ENCODE measurements at places on chromosomes 6 and 20.

GRCh38 chr20:568097-568652, 24.6 kb upstream of the CSNK2A1 start:
- DNase-seq, result no peak

DNA sequence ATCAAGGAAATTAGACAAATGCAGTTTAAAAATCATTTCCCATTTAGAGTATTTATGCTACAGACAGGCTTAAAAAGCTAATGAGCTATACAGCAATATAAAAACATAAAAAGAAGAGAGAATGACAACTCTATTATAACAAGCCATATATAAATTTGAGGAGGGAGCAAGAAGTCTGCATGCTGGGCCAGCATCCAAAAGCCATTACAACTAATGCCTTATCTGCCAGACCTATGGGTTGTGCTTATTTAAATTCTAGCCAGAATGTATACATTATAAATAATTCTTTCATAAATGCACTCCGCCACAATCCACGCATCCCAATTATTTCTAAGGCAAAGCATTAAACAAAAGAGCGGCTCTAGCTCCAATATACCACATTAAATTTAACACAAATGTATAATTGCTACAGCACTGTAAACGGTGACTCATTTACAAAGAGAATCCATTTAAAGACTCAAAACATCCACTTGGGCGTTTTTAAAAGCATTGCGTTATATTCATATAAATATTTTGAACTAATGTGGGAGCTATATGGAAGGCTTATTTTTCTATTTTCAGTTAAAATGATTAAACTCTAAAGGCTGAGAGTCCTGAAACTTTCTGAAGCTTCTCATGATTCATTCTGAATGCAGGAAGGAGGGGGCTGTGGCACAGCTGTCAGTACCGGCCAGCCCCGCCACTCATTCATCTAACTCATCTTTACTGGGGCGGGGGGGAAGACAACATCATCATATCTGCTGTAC, 37.7 kb upstream of the RAB22A start:
- no peak for DNase-seq

DNA sequence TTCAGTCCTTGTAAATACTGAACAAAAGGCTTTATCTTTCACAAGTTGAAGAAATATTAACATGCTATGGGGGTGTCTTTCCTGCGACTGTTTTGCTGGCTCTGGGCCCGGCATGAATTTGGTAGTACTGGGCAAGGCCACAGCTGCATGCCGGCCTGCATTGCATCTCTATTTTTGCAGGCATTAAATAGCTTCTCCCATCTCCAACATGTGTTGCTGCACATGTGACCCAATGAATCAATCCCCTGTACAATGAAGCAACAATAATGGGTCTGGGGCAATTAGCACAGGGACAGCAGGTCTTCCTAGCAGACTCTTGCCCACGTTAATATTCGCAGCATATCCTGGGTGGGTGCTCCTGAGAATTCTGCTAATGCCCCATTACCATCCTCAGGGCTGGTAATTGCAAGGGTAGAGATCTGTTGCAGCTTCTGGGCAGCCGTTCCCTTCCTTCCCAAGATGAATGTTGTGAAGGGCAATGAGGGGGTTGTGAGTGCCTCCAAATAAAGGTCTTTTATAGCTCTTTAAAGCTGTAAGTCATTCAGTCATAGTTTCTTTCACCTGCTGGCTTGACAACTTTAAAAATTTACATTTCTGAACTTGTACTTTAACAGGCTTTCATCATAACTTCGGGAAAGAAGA, 24.3 kb upstream of the CDYL start:
- DNase-seq, result no peak

GRCh38 chr6:110320307-110320706, 37.8 kb downstream of the METTL24 start:
- DNase-seq, result no peak

DNA sequence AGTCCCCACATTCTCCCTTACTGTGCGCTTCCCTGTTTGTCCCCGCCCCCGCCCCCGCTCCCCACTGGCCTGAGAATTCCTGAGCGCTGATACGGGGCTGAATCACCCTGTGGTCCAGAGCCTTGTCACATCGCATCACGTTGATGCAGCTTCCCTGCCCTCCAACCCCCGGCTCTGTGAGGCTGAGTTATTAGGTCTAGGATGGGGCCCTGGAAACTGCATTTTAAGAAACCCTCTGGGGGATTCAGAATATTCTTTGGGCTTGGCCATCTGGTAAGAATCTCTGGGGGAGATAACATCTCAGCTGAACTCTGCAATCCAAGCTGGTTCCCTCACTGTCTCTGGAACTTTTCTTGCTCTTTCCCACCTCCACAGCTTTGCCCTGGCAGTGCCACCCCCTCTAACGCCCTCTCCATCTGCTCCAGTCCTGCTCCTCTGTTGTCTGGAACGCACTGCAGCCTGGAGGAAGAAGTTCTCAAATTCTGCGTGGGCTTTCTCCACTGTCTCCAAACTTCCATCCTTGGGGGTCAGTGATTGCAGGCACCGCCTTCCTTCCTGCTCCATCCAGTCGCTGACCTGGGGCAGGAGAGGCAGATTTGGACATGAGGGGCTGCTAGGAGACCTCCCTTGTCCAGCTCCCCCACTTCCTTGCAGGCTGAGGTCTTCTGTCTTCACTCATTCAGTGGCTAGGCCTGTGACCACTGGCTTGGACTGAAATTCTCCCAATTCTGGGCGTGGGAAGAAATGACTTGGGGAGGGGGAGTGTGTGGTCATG, 42.6 kb downstream of the KIAA1755 start:
- DNase-seq, result no peak

GRCh38 chr20:23200914-23201313, 114.8 kb upstream of the CD93 start:
- no peak for DNase-seq

- DNase-seq, result no peak
Measured at GRCh38 chr6:101454106-101454676, 60.7 kb downstream of the GRIK2 start.

GRCh38 chr20:62827311-62828038, 10.6 kb downstream of the COL9A3 start:
- DNase-seq, result no peak

DNA sequence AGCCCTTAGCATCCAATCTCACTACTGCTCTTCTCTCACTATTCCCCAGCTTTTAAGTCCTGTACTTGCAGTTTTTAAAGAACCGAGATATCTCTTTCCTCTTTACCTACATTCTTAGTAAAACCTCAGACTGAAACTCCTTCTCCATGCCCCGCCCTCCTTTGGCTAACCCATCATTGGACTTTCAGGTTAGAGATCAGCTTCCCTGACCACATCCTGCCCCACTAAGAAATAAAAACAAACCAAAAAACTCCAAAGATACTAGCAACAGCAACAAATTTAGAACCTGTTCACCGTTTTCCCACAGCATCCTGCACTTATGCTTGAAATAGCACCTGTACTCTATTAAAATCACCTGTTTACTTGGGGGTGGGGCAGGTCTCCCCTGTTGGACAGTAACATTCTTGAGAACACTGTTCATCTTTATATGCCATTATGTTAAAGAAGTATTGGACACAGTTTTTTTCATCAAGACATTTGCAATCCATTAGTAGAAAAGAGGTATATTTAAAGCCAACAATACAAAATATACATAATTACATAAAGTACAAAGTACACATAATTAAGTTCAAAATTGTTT, 16.3 kb upstream of the SMAP1 start:
- no peak for DNase-seq

DNA sequence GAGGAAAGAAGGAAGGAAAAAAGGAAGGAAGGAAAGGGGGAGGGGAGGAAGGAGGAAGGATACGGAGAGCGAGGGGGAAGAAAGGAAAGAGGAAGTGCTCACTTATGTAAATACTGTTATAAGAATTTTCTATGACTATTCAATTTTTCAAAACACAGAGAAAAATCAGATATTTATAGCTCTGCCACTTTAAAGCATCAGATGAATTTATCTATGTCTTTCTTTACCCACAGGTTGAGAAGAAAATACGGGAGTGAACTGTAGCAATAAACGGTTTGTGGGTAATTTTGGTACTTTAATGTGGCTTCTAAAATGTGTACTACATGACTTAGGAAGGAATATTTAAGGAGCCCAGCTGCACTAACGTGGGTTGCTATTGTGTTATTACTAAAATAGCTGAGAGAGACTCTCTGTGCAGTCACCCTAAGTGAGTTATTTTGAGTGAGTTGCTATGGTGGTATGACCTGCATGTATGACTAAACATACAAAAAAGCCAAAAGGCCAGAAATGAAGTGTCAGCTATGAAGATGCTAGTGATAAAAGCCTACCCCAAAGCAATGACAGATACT, 225.5 kb downstream of the SOD2 start:
- no peak for DNase-seq

- DNase-seq, result no peak
Measured at GRCh38 chr6:152170702-152171667, 363.5 kb downstream of the ESR1 start.

DNA sequence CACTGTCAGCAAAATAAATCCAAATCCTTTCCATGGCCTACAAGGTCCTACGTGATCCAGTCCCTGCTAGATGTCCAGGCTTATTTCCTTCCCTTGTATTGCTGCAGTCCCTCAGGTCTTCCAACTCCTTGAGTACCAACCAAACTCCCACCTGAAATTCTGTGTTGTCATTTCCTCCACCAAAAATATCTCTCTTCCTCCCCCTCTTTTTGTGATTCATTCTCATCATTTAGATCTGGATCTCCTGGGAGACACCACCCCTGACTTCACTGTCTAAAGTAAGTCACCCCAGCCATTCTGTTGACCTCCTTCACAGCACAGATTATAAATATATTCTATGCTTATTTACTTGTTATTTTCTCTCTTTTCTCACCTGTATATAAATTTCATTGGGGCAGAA, 9.0 kb upstream of the LOC128125822 start:
- no peak for DNase-seq

- DNase-seq, result no peak
Measured at GRCh38 chr6:7819431-7820015, 91.1 kb downstream of the TXNDC5 start.

- DNase-seq, result no peak
Measured at GRCh38 chr20:25483431-25484132, 76.1 kb downstream of the GINS1 start.

DNA sequence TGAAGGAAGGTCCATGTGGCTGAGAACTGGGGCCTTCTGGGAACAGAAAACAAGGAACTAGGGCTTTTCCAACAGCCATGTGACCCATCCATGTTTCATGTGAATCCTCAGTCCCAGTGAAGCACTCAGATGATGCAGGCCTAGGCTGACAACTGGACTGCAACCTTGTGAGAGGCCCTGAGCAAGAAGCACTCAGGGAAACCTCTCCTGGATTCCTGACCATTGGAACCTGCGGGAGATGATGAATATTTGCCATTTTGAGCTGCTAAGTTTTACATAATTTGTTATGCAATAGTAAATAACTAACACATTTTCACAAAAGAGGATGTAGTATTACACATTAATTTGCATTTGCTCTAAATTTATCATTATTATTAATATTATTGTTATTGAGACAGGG, 38.4 kb upstream of the HLA-G start:
- DNase-seq, result no peak

DNA sequence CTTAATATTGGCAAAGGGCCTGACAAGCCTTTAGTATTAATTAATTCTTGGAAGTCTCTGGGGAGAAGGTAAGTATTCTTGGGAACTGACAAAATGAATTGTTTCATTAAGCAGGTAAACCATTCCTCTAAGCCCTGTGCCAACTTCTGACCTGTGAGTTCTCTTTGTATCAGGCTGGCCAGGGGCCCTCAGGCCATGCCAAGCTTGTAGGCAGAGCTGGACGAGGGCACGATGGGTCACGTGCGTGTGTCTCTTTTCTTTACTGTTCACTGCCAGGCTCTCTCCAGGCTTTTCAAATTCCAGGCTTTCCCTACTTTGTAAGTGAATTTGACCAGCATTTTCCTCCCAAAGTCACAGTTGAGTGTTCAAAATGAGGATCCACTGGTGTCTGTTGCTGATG, 112.4 kb downstream of the NRN1 start:
- DNase-seq, result no peak

DNA sequence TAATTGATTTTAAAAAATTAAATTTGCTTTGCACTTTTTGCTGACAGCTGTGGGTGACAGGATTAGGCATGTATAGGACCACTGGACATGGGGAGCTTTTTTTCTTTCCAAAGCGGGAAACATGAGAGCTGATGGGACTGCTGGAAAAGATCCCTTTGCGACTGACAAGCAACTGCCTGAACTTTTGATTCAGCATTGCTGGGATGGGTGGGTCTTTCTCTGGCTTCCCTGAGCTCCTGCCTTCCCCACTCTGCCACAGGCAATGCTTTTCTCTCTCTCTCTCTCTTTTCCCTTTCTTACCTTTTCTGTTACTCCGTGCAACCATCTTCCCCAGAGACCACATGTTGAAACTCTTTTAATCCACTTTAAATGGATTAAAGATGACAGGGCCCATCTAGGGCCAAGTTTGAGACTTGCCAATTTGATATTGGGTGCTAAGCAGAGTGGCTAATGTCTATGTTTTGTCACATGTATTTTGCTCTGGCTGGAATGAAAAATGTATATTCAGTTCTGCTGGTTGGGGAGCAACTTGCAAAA, 33.5 kb upstream of the TPD52L1 start:
- no peak for DNase-seq

DNA sequence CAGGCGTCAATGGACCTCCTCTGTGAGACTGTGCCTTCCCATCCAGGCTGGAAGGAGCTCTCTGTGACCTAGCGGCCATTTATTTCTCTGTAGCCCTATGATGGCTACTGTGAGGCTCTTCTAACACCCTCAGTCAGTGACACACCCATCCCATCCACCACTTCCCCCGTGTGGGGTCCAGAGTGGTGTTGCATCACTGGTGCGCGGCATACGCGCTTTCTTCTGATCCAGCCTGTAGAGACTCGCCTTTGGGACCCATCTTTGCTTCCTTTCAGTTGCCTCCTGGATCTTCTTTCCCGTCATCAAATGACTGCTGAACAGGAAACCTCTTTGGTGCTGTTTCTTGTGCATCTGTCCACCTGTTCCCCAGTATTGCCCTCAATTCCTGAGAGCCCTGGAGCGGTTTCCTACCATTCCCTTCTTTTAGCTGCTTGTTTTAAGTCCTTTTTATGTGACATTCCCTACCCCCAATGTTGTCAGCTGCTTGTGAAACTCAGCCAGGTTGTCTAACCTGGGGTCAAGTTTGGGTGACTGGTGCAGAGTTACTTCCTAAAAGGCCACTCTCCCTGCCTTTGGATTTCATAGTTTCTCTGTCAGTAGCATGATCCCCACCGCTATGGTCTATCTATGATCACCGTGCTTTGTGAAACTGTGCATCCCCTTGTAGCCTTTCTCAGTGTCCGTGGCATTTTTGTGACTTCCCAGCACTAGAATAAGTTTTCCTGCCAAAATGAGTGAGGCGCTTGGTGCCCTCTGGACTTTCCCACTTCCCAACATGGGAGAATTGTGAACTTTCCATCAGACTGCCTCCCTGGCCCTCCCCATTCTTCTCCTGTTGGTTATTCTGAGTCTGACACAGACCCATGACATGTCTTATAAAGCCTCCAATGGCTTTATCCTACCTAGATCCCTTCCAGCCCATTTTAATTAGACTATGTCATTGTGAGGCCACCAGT, 5.7 kb downstream of the PRR3 start:
- no peak for DNase-seq

DNA sequence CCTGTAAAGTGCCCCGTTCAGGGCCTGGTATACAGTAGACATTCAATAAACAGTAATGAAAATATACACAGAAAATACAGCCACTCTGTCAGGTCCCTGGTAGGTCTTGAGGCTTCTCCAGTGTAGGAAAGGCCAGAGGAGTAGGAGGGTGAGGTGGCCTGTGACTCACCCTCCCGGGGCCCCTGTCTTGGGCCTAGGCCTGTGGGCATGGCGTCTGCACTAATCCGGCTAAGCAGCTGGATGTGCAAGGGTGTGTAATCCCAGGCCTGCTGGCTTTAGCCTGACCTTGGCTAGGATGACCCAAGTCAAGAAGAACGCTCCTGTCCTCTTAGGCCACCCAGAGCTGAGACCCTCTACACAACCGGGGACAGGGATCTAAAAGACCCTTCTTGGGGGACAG, 84.9 kb downstream of the KCNB1 start:
- DNase-seq, result no peak

Data from NCI-H2171 (cell line).